ENCODE measurements at places on chromosomes 1 and 21.

DNA sequence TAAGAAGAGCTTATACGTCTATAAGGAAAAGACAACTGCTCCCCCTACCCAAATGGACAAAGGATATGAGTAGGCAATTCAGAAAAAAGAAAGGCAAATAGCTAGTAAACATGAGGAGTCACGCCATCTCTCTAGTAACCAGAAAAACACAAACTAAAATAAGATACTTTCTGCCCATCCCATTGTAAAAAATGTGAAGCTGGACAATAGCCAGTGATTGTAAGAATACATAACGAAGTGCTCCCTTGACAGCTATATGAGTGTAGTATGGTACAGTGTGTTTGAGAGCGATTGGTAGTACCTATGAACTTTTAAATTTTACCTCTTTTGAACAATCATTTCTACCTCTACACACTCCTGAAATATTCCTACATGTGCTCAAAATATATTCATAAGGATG lies 7.5 kb upstream of the GJA8 start:
- no peak for DNase-seq

- DNase-seq, result no peak
Observed at GRCh38 chr1:227330279-227331076, 12.2 kb upstream of the CDC42BPA start.

GRCh38 chr1:15876357-15877055 lies 29.0 kb downstream of the SPEN start:
- no peak for DNase-seq

DNA sequence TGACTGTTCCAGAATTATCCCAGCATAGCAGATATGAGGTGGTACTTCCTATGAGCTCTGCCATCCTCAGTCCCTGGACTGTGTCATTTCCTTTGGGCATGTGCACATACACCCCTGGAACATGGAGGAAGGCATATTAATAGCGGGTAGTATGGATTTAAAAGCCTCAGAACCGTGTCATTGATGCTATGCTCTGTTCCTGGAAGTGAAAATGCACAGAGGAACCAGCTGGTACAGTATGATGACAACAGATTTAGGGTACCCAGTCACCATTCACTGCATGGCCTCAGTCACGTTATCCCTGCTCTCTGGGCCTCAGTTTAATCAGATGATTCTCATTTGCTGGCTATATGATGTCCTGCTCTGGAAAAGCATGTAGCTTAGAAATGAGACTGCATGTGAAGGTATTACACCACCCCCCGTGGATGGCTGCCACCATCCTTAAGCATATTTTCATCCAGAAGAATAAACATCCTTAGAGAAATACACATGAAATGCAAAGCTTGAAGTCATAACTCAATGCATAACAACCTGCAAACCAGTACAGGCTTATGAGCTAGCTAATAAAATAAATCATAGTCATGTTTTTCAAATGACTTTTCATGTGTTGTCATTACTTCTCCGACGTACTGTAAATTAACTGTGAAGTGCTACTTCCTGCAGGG lies 37.8 kb downstream of the SETD4 start:
- DNase-seq, result no peak

DNA sequence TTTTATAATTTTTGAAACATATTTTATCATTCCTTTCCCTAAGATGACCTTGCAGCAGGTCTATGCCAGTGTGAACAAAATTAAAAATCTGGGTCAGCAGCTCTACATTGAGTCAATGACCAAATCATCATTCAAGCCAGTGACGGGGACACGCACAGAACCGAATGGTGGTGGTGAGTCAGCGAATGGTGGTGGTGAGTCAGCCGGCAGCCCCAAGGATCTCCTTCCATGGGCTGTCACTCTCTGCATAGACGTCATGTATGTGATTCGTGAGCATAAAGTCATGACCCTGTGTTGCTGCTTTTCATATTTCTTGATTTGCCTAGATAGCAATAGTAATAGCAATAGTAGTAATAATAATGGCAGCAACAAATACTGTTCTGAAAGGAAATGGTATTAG lies 26.3 kb downstream of the PER3 start:
- DNase-seq, result peak; percentile 72

DNA sequence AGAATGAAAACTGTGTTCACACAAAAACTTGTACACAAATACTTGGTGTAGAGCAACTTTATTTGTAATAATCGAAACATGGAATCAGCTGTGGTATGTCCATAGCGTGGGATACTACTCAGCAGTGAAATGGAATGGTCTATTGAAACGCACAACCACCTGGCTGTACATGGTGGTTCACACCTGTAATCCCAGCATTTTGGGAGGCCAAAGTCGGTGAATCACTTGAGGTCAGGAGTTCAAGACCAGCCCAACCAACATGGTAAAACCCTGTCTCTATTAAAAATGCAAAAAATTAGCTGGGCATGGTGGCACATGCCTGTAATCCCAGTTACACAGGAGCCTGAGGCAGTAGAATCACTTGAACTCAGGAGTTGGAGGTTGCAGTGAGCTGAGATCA lies 356.8 kb downstream of the RYR2 start:
- no peak for DNase-seq

DNA sequence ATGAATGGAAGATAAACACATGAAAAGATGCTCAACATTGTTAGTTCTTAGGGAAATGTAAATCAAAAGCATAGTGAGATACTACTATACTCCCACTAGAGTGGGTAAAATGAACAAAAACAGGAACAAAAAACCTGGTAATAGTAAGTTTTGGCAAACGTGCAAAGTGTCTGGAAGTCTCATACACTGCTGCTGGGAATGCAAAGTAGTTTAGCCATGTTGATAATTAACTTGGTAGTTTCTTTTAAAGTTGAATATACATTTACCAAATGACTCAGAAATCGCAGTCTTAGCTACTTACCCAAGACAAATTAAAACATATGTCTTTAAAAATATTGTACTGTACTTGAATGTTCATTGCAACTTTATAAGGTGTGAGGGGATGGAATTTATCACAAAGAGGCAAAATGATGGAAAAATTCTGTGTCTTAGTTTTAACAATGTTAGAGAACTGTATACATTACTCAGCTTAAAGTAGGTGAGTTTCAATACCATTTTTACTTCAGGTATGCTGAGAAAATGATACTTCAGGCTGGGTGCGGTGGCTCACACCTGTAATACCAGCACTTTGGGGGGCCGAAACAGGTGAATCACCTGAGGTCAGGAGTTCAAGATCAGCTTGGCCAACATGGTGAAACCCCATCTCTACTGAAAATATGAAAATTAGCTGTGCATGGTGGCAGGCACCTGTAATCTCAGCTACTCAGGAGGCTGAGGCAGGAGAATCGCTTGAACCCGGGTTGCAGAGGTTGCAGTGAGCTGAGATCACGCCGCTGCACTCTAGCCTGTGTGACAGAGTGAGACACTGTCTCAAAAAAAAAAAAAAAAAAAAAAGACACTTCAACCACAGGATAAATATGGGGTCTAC lies 102.3 kb downstream of the PDE4B start:
- no peak for DNase-seq

DNA sequence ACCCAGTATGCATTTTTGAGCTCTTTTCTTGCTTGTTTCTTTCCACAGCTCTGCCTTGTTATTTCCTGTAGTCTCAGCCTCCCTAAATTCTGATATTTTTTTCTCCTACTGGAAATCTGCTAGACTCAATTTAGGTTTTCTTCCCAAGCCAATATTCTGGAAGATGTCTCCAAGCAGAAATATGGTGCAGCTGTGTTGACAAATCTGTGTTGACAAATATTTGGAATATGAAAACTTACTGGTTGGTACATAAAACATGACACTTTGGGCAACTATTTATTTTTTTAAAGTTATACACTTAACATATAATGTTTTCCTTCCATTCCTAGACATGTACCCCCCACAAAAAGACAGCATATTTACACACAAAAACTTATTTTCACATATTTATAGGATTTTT lies 1048.4 kb downstream of the NCAM2 start:
- no peak for DNase-seq

- no peak for DNase-seq
Observed at GRCh38 chr21:46397993-46398392, 60.7 kb upstream of the DIP2A start.

DNA sequence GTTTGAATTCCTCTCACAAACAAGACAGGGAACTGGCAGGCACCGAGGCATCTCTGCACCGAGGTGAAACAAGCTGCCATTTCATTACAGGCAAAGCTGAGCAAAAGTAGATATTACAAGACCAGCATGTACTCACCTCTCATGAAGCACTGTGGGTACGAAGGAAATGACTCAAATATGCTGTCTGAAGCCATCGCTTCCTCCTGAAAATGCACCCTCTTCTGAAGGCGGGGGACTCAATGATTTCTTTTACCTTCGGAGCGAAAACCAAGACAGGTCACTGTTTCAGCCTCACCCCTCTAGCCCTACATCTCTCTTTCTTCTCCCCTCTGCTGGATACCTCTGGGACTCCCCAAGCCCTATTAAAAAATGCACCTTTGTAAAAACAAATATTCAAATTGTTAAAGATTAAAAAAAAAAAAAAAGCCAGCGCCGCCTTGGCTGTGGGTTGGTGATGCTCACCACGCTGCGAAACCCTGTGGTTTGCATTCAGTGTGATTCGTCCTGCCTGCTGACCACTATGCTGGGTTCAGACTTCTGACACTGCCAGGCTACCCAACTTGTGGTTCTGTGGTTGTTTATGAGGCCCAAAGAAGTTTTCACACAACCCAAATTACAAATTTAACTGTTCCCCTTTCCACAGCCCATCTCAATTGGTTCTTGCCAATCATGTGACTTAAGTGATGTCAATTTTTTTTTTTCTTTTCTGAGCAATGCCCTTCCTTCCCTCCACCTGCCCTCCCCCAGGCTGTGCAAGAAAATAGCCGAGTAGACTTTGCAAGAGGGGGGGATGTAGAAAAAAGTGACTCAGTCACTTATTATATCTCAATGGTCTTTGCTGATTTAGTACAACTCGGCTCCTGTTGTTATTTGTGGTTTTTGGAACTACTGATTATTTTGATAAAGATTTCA lies at the start of gene RUNX1:
RUNX1 (minus strand) TSS at position 597 of the 912 bp plus-strand sequence.
- DNase-seq, result peak; percentile 57

- DNase-seq, result no peak
Observed at GRCh38 chr21:17660862-17661261, 48.2 kb upstream of the BTG3 start.

- DNase-seq, result no peak
Observed at GRCh38 chr1:175287377-175287776, 94.8 kb upstream of the KIAA0040 start.

GRCh38 chr1:116674011-116674531 lies 6.5 kb upstream of the IGSF3 start:
- DNase-seq, result no peak

GRCh38 chr1:154714052-154714623 lies 106.2 kb upstream of the ADAR start:
- no peak for DNase-seq

DNA sequence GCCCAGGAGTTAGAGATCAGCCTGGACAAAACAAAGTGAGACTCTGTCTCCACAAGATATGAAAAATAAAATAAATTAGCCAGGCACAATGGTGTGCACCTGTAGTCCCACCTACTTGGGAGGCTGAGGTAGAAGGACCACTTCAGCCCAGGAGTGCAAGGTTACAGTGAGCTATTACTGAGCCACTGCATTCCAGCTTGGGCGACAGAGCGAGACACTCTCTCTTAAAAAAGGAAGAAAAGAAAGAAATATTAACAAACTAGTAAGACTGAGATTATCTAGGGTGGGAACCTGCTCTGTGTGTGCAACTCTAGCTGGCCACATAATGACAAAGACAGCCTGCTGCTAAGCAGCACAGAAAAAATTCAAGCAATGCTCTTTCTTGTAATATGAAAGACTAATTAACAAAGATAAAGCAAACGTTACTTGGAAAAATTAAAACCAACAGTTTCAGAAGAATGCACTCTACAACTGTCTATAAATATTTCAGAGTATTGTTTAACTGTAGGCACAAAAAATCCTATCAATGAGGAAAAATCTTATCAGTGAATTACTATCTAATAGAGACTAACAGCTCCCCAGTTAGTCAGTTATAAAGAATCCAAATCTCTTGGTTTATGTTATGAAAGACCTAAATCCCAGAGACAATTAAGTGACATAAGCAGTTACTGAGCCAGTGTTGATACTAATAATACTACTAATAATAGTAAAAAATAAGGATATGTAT lies 74.5 kb downstream of the ENAH start:
- no peak for DNase-seq

- no peak for DNase-seq
Observed at GRCh38 chr1:236165238-236165981, 23.1 kb downstream of the GPR137B start.

DNA sequence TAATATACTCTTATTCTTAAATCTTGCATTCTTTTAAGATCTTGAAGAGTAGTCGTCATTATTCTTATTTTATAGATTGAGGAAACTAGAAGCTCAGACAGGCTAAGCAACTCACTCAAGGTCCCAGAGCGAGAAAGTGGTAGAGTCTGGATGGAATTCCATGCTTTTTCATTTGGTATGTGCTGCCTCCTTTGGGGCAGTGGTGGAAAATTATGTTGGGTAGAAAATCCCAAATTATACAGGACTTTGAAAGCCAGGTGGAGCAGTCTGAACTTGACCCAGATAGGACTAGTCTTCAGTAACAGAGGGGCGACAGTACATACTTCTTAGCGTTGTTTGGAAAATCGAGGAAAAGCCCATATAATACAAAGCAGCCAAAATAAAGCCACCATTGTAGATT lies 205.6 kb downstream of the ATG4C start:
- DNase-seq, result no peak

DNA sequence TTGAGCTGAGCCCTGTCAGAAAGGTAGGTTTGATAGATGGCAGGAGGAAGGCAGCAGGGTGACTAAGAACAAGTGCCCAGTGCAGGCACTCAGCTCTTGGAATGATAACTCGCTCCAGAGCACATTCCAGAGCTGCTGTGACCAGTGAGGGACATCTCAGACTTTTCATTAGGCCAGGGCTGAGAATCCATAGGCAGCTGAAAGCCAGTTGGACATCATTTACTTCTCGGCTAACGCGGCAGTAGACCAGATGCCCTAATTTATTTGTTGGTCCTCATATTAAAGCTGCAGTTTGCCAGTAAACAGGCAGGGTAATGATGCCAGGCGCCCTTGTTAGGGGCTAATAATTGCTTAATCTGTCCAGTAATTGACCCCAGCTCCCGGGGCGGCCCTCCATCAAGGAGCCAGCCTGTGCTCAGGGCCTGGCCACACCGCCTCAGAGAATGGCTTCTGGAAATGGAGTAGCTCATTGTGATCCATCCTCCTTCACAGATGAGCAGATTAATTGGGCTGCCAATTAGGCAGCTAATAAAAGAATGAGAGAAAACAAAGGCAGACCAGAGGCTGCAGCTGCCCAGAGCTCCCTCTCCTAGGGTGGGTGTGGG lies 122.0 kb downstream of the BEND5 start:
- DNase-seq, result no peak
